ENCODE measurements at places on chromosomes 6 and 20.

- DNase-seq, result peak; percentile 44
Measured at GRCh38 chr6:17167327-17167979, 65.6 kb downstream of the STMND1 start.

GRCh38 chr6:47278545-47278944 lies 31.2 kb downstream of the TNFRSF21 start:
- DNase-seq, result no peak

DNA sequence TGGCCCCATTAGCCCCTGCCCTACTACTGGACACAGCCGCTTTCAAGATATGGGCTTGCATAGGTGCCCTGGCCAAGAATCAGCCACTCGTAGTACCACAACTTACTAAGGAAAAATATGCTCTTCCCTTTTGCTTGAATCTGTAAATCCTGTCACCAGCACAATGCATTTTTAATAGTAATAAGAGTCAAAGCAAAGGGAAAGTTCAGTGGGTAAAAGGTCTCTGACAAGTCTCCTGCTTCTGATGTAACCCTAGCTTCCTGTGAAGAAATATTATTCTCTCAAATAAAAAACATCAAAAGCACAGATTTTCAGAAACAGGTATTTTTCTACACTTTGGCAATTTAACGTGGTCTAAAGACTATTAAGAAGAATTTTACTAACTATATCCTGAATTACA lies 373.8 kb downstream of the GJA1 start:
- DNase-seq, result no peak

GRCh38 chr6:34736823-34737222 lies 20.5 kb upstream of the SNRPC start:
- DNase-seq, result no peak

DNA sequence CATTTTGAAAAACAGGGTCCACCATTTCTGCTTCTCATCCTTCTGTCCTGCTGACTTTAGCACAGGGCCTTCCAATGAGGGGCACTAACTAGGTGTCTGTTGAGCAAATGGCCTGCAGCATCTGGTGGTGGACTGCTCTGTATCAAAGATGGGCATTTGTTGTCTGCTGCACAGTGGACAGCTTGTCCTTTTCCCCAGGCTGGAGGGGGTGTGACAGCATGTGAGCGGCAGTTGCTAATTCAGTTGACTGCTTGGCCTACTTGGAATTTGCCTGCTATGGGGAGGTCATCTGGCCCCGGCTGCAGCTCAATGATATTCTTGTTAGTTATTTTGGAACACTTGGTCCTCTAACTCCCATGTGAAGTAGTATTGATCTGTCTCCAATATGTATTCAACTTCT lies 93.7 kb downstream of the SH3BGRL2 start:
- DNase-seq, result no peak
